ENCODE measurements at places on chromosomes 6 and 20.

DNA sequence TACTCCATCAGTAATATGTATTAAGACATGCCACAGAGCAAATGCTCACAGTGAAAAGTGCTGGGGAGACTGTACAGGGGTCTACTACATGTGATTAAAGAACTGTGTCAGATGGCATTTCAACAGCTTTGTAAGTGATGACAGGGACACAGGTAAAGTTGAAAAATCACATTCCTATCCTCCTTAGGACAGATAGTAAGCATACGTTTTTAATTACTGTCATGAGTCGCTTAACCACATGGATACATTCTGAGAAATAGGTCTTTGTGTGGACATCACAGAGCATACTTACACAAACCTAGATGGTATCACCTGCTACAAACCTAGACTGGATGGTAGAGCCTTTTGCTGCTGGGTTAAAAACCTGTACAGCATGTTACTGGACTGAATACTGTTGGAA lies 645.8 kb upstream of the AGPAT4 start:
- DNase-seq = no peak

DNA sequence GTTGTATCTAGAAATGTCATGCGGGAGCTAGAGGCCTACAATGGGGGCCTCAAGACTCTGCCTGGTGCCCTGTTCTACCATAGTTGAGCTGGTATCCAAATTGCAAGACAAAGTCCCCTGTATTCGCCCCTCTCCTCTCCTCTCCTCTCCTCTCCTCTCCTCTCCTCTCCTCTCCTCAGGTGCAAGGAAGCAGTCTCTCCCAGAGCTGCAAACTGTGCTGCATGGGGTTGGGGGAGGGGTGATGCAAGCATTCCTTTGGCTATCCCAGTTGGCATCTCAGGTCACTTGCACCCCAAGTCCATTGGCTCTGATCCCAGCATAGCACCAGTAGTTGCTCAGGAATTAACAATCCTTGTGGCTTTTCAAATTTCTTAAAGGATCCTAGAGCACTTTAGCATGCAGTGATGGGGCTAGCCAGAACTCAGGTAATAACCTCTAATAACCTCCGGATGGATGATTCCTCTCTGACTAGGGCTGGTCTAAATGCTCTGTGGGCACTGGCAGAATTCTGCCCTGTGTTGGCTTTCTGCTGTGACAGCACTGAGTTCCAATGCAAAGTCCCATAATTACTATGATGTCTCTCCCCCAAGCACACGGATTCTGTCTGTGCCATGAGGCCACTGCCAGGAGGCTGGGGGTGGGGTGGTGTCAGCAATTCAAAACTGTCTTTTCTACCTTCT lies 35.3 kb downstream of the TAF11 start:
- DNase-seq = peak; percentile 25

GRCh38 chr6:139625081-139625939 lies 250.9 kb upstream of the CITED2 start:
- DNase-seq = no peak

GRCh38 chr20:63864978-63865640 lies at the start of gene TPD52L2:
TPD52L2 (plus strand) TSS chr20:63865270; CDS start chr20:63865366, 96 bp downstream.
- DNase-seq = peak; percentile 100

DNA sequence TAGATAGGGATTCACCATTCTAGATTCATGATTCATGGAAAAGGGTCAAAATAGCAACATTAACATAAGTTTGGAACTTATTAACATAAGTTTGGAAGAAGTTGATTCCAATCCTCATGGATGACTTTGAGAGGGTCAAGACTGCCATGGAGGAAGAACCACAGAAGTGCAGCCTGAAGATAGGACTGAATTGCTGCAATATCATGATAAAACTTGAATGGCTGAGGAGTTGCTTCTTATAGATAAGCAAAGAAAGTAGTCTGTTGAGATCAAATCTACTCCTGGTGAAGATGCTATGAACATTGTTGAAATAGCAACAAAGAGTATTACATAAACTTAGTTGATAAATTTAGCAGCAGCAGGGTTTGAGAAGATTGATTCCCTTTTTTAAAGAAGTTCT lies 62.2 kb downstream of the GMDS start:
- no peak for DNase-seq

DNA sequence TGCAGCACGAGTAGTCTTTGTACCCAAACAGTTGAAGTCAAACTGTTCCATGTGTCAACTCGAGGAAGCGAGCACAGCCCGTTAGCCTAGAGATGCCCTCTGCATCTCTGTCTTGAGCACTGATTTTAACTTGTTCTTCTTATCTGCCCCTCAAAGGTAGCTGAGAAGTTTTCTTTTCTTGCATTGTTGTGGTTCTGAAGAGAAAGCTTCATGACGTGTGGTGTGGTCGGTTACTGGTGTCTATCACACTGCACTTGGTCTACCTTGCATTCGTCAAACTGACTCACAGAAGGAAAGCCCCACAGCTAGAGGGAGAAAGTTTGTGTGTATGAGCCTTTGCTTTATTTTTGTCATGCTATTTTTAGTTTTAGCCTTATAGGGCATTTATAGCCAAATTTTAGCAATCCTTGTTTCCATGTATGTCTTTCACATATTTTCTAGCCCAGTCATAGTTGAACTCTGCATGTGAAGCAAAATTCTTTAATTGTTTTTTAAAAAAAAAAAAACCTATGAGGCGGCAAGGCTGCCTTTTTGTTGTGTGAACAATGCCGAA lies 115.1 kb downstream of the JAG1 start:
- DNase-seq = peak; percentile 76

- no peak for DNase-seq
Observed at GRCh38 chr20:6533351-6533750, 234.1 kb upstream of the BMP2 start.

GRCh38 chr6:135088281-135088680 lies 33.7 kb upstream of the HBS1L start:
- DNase-seq = no peak

DNA sequence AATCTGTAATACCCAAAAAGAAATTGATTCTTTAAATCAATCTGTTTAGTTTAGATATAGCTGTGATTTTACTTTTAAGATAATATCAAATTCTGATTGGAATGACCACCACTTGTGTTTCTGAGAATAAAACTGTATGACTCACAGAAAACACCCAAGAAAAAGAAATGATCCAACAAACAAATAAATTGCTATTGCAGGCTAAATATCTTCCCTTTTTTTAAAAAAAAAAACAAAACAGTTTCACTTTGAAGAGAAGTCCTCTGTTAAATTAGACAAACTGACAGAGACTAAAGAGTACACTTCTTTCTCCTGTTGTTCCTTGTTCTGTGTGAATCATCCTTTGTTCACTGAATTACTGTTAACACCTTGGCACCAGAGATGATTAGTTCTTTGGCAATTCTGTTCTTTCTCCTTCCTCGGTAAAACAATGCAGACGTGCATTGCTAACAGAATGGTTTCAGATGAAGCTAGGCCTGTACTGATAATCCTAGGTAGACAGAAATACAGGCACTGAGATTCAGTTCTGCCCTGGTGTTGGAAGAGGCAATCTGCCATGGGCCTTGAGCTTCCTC lies 895.2 kb upstream of the CITED2 start:
- no peak for DNase-seq

DNA sequence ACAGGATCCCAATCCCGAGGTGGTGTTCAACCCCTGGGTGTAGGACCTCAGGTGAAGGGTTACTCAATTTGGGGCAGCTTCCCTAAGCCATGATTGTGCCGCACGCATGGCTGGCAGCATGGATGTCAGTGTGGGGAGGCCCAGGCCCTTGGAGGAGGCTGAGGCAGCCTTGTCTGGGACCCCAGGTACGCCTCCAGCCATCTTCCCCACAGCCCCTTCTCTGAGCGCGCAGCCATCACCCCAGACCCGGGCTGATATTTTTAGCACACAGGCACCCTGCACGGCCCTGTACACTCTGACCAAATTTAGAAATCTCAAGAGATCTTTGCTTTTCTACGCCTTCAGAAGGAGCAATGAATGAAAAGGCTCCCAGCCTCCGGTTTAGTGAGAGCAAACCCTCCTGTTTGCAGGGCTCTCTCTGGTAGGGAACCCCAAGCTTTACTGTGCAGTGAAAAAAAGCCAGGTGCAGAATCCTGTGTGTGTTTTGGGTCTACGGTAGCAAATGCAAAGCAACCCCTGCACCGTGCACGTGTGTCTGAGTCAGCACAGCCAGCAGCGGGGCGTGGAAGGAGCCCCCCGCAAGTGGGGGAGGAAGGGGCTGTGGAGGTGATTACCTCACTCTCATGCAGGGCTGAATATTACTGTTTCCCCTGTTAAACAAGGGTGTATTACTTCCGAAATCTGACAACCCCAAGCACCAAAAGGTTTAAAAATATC lies 44.3 kb downstream of the CTCFL start:
- DNase-seq = peak; percentile 25

Measured in osteoblast (primary cell).